ENCODE measurements at places on chromosomes 12 and 14.

DNA sequence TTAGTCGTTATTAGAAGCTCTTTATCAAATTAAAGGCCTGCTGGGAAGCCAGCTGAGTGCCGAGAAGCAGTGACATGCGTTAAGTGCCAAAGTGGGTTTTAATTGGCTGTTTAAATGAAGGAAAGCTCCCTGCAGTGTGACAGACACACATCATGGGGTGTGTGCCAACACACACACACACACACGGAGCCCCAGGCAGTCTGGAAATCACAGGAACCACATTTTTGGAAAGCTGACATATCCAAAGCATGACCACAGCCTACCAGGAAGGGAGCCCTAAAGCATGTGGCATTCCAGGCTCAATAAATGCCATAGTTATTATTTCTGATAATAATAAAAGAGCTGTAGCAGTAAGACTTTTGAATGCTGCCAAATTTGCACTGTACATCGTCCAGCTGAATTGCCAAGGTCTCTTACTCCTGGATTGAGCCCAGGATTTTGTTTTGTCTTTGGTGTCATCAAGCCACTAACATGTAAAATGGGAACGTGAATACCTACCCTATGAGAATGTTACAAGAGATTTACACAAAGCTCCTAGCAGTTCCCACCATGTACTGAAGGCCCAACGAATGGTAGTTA is 135.1 kb downstream of the TMEM30B start:
- DNase-seq = no peak

- DNase-seq = peak; percentile 51
Observed at GRCh38 chr12:124837958-124838803, 25.5 kb downstream of the SCARB1 start.

DNA sequence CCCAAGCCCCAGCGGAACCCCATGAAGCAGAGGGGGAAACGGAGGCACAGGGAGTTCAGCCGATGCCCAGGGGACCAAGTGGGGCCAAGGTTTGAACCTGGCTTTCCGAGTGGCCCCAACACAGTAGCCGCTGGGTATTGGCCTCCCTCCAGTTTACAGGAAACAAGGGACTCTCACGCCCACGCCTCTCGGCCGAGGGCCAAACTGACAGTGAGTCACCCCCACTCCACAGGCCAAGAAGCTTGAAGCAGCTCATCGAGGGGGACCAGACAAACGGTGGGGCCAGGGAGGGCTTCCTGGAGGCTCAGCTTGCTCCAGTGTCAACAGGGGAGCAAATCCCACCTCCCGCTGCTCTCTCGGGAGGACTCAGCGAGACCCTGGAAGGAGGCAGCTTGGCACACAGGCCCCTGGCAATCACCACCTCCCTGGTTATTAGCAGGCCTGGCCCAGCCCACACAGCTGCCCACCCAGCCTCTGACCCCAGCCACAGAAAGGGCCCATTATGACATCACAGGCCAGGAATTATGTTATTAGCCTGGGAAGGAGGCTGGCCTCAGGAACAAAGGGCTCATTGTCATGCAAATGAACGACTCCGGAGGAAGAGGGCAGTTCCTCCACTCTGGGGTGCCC is 54.6 kb downstream of the NCOR2 start:
- peak; percentile 26 for DNase-seq

GRCh38 chr12:106976668-106977067 is 10.3 kb downstream of the MTERF2 start:
- no peak for DNase-seq

DNA sequence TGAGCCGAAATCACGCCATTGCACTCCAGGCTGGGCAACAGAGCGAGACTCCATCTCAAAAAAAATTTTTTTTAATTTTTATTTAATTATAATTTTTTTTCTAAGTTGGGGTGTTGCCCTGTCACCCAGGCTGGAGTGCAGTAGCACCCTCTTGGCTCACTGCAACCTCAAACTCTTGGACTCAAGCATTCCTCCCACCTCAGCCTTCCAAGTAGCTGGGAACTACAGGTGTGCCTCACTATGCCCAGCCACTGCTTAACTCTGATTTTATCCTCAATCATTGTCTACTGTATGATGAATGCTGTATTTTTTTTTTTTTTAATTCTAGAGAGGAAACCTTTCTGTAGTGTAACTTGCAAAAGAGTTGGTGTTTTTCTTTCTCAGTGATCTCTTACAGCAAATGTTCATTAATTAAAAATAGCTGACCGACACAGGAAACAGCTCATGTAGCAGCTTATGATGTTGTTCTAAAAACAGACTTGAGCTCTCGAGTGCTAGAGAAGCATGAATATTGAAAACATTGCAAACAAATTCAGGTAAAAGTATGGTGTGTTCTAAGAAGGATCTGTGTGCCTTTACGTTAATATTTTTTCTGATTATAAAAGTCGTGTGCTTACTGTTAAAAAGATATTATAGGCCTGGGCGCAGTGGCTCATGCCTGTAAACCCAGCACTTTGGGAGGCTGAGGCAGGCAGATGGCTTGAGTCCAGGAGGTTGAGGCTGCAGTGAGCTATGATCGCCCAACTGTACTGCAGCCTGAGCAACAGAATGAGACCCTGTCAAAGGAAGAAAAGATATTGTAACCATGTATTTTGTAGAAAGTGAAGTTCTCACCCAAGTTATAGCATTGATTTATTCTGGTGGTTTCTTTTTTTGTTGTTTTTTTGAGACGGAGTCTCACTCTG is 68.9 kb downstream of the FGD4 start:
- no peak for DNase-seq

GRCh38 chr12:51240971-51241370 is 2.3 kb downstream of the DAZAP2 start:
- DNase-seq = no peak

DNA sequence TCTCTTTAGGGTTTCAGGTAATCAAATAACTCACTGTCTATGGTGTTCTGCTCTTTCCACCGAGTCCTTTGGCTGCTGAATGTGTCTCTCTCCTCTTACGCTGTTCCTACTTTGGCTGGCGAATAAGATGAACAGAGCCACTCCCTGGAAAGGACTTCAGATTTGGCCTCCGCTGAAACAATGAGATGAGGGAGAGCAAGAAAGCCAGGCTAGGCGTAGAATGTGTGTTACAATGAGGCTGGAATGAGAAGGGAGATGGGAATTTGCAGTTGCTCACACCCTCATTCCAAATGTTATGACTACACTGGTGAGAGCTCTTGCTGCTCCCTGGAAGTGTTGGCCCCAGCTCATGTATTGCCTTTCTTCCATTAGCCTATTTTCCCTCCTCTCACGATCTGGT is at the start of gene MFAP5:
TSS of gene MFAP5 (minus strand) at position 234 of the 400 bp plus-strand sequence. CDS start 722 bp downstream, outside the sequence.
- DNase-seq = no peak

GRCh38 chr12:130715150-130715997 is 725 bp downstream of the RIMBP2 start:
- DNase-seq = no peak

- DNase-seq = no peak
Observed at GRCh38 chr14:47022721-47023120, 371.1 kb upstream of the RPL10L start.

GRCh38 chr12:106629797-106630659 is 47.2 kb downstream of the RFX4 start:
- DNase-seq = no peak

GRCh38 chr14:34126586-34126985 is 175.7 kb upstream of the EGLN3 start:
- no peak for DNase-seq

- DNase-seq = no peak
Observed at GRCh38 chr12:64568298-64568697, 42.0 kb upstream of the RASSF3 start.

DNA sequence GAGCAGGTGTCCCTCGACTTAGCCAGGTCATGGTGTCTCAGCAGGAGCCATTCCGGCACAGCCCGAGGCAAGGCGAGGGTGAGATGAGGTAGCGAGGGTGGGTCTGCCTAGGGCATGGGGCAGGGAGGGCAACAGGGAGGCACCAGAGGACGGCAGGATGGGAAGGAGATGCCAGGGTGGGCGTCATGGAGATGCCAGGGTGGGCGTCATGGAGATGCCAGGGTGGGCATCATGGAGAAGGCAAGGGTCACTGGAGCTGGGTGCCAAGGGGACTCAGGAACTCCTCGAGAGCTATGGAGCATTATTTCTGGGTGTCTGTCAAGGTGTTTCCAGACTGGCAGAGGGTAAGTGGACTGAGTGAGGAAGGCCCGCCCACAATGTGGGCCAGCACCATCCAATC is 7.4 kb downstream of the DEGS2 start:
- DNase-seq = no peak

DNA sequence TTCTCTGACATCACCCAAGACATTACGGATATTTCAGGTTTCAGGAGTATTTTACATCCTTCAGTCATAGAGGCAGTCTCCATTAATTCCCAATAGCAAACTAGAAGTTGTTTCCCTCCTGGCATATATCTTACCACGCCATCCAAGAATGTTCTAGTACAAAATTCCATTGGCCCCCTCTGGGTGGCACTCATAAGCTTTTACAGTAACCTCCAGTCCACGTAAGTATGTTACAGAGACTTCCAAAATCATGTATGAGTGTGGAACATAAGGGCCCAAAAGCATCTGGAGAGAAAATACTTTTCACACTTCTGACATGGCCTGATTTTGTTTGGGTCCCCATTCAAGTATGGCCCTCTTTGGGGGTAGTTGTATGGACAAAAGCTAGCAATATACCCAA is 58.1 kb upstream of the DHRS4 start:
- no peak for DNase-seq

GRCh38 chr14:28764257-28765160 is 2.1 kb upstream of the FOXG1 start:
- no peak for DNase-seq

GRCh38 chr14:98952593-98953350 is 319.2 kb downstream of the BCL11B start:
- DNase-seq = no peak

DNA sequence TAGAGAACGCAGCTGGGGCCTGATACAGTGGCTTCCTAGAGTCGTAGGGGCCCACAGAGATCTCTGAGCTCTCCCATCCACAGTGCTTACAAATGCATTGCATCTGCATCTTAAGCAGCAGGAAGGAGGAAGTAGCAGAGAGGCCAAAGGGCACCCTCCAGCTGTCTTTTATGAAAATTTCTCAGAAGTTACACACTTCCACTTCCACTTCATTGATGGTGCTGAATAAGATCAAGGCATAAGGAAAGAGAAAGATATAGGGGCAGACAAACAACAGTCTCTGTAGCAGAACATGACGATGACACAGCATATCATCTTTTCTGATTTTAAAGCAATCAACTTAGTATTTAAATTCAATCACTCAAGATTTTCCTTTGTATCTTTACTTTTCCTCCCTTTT is 51.6 kb upstream of the ABCC9 start:
- no peak for DNase-seq

- DNase-seq = no peak
Observed at GRCh38 chr14:104107101-104107581, 21.6 kb downstream of the ASPG start.

DNA sequence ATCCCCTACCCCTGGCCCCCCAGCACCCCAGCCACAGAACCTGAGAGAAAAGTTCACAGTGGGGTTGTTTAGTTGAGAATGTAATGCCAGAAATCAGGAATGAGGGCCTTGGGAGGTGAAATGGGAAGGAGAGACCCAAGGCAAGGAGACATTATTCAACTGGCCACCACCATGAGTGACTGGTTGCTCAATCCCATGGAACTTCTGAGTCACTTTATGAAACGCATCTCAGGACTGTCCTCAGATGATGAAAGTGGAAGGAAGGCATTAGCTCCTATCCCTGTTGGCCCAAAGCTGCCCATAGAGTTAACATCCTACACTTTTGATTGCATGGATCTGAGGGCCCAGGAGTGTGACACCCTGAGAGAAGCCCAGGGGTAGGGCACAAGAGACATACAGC is 25.4 kb upstream of the TCL1A start:
- DNase-seq = no peak

DNA sequence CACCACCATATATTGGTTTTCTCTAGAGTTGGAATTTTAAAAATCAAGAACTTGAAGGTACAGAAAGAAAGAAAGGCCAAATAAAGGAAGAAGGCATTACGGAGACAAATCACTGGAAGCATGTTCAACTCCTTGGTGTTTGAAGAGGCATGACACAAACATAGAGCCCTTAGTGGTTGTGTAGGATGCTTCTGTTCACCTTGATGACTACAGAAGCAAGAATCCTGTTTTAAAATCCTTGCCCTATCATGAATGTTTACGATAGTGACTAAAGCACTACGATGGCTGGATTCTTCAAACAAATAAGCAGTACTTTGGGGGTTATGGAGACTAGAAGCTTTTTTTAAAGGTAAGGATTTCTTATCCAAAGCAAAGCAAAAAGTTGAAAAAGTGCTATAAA is 10.3 kb upstream of the ISM2 start:
- DNase-seq = no peak

GRCh38 chr12:102215992-102216691 is 18.5 kb upstream of the PMCH start:
- DNase-seq = no peak

DNA sequence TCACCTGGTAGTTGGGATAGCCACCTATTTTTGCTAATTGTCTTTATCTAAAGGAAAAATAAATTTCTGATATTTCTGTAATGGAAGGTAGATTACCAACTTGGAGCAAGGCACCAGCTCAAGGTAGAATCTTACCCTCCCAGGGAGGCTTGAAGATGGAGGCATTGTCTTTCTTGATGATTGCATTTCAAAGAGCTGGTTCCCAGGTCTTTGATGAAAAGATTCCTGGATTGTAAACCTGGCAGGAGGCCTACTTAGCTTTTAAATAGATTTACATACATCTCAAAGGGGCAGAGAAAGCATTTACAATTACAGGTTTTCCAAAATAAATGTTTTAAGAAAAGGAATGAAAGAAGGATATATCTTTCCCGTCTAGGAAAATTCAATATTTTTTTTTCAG is 729.2 kb downstream of the LRFN5 start:
- DNase-seq = no peak

DNA sequence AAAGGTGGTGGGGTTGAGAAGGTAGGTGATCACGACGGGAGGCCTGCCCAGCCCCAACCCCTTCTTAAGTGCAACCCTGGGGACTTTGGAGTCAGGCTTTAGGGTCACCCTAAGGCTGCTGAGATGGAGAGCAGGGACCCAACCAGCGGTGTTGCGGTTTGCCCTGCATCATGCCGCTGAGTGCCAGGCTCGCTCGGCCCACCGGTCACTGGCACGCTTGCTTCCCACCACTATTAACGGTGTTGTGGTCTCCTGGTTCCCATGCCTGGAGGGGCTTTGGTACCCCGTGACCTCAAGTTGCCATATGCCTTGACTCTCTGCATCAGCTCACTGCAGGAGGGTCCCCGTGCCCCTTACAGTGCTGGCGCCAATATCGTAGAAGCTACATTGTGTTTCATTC is 18.4 kb upstream of the MEG3 start:
- DNase-seq = no peak

DNA sequence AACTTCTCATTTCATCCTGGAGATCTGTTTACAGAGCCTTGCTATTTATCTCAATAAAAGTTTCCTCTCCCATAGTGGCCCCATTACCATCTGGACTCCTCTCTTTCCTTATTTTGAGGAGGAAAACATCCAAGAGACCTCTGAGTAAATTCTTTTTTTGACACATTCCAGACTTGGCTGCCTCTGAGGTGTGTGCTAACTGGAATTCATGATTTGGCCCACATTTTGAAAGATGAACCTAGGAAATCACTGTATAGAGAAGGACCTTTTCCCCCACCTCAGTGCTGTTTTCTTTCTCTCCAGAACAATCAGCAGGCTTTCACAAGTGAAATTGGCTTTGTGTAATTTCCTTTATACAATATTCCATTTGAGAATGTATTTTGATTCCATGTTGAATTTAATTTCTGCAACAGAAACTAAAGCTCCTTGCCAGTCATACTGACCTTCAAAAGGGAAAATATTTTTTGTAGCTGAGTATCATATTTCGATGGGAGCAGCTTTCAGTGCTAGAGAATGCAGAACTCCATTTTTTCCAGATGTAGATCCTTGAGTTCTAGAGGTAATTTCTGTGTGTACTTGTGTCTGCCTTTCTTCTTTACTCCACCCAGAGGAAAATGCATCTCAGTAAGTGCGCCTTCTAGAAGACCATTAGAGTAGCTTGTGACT is 244.9 kb upstream of the RGS6 start:
- no peak for DNase-seq

All from amygdala (tissue), 56 donors.